AG20443 (cell line): ENCODE measurements at places on chromosomes 13 and 19.

GRCh38 chr19:4577020-4577782 is 17.7 kb upstream of the SEMA6B start:
- DNase-seq: no peak

GRCh38 chr13:29500386-29500785 is 95.1 kb downstream of the SLC7A1 start:
- DNase-seq: no peak

- no peak for DNase-seq
Measured at GRCh38 chr13:84655677-84656076, 773.4 kb upstream of the SLITRK1 start.

GRCh38 chr19:40217027-40217810 is 965 bp downstream of the TTC9B start:
- DNase-seq: no peak

GRCh38 chr13:48155848-48156247 is 60.9 kb upstream of the MED4 start:
- peak; percentile 33 for DNase-seq

- peak; percentile 73 for DNase-seq
Measured at GRCh38 chr19:15320116-15320515, 12.2 kb downstream of the BRD4 start.

DNA sequence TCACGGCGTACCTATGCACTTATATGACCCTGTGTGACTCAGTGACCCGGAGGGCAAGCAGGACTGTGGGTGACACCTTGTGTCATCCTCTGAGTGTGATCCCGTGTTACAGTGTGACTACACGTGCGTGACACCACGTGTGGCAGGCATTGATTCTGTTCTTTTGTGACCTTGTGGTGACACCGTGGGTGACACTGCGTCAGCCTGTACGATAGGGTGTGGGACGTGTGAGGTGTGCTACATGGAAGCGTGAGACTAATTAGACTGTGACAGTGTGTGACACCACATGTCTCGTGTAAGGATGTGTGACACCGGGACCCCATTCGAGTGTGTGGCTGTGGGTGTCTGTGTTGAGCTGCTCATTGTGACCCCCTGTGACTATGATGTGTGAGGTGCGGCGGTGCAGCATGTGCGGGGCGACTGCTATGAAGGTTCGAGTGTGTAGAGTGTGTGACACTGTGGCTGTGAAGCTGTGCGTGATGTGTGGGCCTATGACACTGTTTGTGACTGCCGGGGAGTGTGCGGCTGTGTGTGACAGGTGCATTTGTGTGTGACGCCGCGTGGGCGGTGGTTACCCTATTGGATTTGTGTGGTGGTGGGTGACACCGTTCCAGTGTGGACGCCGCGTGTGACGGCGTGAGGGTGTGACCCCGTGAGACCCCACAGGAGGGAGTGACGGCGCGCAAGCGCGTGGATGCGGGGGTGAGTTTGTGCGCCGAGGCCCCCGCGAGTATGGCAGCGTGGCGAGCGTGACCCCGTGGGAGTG is 399 bp upstream of the SPTBN4 start:
- no peak for DNase-seq

DNA sequence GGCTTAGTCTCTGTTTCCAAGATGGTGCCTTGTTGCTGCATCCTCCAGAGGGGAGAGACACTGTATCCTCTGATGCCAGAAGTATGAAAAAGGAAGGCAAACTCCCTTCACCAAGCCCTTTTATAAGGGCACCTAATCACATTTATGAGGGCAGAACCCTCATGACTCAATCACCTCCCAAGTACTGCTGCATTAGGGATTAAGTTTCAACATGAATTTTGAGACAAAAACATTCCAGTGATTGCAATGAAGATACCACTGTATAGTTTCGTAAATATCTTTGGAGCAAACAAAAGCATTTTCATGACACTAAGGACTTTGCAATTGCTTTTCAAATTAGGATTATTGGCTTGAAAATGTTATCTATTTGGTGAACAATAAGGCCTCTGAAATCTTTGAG is 63.8 kb downstream of the RNF17 start:
- DNase-seq: no peak

- no peak for DNase-seq
Measured at GRCh38 chr19:51507192-51507591, 5.6 kb upstream of the SIGLEC12 start.

GRCh38 chr19:14409146-14410023 is 9.8 kb downstream of the DDX39A start:
- no peak for DNase-seq

DNA sequence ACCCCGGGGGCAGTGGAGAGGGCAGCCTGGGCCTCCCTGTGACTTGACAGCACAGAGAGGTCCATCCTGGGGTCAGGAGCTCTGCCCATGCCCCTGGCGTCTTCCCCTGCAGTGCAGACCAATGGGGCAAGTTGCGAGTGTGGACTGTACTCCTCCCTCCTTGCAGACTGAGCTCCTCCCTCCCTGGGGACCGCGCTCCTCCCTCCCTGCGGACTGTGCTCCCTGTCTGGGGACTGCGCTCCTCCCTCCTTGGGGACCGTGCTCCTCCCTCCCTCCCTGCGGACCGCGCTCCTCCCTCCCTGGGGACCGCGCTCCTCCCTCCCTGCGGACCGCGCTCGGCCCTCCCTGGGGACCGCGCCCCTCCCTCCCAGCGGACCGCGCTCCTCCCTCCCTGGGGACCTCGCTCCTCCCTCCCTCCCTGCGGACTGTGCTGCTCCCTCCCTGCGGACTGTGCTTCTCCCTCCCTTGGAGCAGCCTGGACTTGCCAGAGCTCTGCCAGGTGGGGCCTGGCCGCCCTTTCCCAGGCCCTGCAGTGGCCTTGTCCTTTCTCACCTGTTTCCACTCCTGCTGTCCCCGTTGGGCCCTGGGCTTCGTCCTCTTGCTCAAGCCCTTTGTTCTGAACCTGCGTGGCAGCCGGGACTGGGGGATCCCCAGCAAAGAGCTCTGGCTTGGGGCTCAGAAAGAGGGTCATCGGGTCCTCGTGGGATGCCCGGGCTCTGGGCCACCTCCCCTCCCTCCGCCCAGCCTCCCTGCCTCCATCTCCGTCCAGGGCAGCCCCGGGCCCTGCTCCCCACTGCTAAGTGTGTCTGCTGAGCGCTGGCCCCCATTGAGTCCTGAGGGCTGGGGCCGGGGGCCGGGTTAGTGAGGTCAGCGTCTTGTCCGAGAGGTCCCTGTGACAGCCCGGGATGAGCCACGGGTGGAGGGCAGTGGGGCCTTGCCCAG is 6.8 kb downstream of the GAMT start:
- no peak for DNase-seq

- DNase-seq: peak; percentile 32
Measured at GRCh38 chr13:76647550-76647949, 238.7 kb downstream of the KCTD12 start.

DNA sequence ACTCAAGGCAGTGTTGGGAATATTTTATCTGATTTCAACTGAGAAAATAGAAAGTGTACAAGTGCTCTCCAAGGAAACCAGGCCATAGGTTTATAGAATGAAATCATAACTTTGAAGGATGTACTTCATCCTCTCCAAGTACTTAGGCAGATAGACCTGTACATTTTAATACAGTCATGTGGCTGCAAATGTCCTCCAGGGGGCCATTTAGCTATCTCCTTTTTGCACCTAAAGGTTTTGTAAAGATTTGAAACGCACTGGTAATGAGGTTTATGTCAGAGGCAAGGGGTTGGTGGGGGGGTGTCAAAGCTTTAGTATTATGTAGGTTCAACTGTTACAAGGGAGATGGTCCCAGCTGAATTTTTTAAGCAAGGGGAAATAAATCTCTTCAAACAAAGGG is 364.4 kb downstream of the DCT start:
- DNase-seq: no peak

- peak; percentile 68 for DNase-seq
Measured at GRCh38 chr19:14089662-14090508, 666 bp downstream of the SAMD1 start.
